Esophagus muscularis mucosa (tissue), 4 donors: ENCODE measurements at places on chromosomes 4 and X. TPM values are rescaled to one million over a fixed set of nuclear protein-coding genes. Genes with fewer than 3 reads are reported as not detected.

The NUDT6 gene
- total RNA-seq: 5.0 TPM

The SSX4B gene
- total RNA-seq: not detected

The CD99L2 gene
- 61.0 TPM for total RNA-seq

The GRIPAP1 gene
- 36.4 TPM for total RNA-seq

The DCHS2 gene
- 5.8 TPM for total RNA-seq

The XKRX gene
- not detected for total RNA-seq

The EMCN gene
- total RNA-seq: 13.4 TPM

The RIPPLY1 gene
- not detected for total RNA-seq

DNA sequence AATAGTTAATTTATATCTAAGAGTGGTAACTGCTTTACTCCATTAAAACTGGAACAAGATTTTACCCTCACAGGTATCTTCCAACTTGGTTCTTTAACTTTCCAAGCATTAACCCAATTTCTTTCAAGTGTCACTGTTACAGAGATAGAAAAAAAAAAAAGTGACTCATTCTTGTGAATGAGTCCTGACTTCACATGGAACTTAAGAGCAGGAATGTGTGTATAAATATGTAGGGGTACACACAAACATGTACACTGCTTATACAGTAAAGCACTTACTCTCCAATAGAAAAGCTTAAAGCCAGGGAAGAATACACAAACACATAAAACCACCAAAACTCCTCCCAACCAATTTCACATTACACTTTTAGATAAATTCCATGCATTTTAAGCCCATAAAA lies 38.8 kb downstream of the TAPT1 start:
- no peak overlapping the region for H3K27ac ChIP-seq
- H3K36me3 ChIP-seq: peaks cover 32% of the 10 kb centered on the region
- H3K4me3 ChIP-seq: no peak overlapping the region

- no peaks in the 10 kb centered on the region for H3K36me3 ChIP-seq
- DNase-seq: no peak
- H3K27ac ChIP-seq: no peak overlapping the region
- no peak overlapping the region for H3K4me3 ChIP-seq
- no peaks in the 10 kb centered on the region for H3K27me3 ChIP-seq
Observed at GRCh38 chrX:37347420-37347819, 1.7 kb upstream of the PRRG1 start.

DNA sequence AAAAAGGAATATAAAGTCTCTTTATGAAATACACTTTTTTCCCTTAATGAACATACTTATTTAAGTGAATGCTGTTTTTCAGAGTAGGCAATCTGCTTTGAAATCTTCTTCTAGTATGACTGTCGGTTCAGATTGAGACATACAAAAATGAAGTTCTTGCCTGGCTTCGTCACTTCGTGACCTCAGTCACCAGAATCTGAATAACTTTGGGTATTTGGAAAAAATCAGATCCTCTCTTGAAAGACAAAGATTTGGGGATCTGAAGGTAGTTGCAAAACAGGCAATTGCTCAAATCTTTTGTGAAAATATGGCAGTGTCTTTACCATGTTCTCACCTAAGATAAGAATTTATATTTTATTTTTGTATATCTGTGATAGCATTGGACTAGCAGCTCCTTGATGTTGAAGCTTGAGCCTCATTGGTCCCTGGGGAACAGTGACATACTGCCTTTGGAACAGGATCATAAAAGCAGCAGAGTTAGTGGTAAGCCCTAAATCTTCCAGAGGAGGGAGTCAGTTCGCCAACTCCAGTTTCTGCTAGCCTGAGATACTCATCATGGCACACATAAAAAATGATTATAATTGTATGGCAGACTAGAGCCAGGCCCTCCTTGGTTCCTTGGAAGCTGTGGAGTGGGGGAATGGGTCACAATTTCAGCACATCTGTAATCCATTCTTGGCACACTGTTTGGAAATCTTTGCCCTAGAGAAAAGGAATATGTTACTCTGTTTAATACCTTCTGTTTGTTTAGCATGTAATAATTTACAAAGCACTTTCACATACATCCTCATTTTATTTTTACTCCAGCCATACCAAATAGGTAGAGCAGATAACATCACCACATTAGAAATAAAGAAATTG lies 5.0 kb downstream of the ARFIP1 start:
- H3K4me1 ChIP-seq: peaks cover 28% of the 10 kb centered on the region
- no peak overlapping the region for H3K27ac ChIP-seq
- no peaks in the 10 kb centered on the region for H3K36me3 ChIP-seq

- no peaks in the 10 kb centered on the region for H3K4me1 ChIP-seq
- peaks cover 28% of the 10 kb centered on the region for H3K36me3 ChIP-seq
- no peak overlapping the region for H3K27ac ChIP-seq
Observed at GRCh38 chr4:183242291-183242690, 77.8 kb downstream of the CLDN22 start.

DNA sequence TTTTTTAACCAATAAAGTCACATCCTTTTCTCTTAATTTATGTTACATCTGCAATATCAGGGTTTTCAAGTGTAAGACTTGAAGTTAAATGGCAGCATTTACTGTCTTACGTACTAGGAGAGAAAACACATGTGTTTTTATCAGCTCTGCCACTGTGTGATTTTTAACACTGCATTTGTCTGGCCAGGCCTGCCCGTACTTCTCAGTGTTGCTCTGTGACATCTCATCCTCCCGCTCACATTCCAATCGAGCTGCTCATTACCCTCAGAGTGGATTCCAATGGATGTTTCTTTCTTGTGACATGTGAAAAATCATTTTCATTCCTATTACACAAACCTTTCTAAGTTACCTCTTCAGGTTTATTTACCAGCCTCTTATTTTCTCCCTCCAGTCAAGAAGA lies 420.3 kb downstream of the FAT4 start:
- H3K36me3 ChIP-seq: no peaks in the 10 kb centered on the region
- H3K27ac ChIP-seq: no peak overlapping the region
- H3K27me3 ChIP-seq: no peaks in the 10 kb centered on the region
- DNase-seq: no peak

DNA sequence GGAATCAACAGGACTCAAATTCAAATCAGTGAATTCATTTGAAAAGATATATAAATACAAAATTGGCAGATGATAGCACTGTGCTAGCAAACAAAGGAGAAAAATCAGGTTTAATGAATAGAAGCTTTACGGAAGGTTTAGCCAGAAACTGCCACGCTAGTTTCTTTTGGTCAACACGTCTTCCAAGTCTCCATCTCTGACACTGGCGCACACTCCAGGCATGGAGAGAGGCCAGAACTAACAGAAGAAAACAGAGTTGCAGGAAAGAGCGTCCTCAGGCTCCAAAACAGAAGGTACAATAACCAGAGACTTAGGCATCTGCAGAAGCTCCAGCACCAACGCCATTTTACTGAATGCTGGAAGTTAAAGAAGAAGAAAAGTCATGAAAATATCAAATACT lies 497.3 kb upstream of the FRG1 start:
- no peaks in the 10 kb centered on the region for H3K36me3 ChIP-seq
- no peak for DNase-seq
- H3K27ac ChIP-seq: no peak overlapping the region
- no peaks in the 10 kb centered on the region for H3K4me1 ChIP-seq

GRCh38 chrX:69153060-69153730 lies 12.1 kb downstream of the PJA1 start:
- no peaks in the 10 kb centered on the region for H3K27me3 ChIP-seq
- H3K4me1 ChIP-seq: peaks cover 18% of the 10 kb centered on the region
- H3K36me3 ChIP-seq: no peaks in the 10 kb centered on the region
- H3K4me3 ChIP-seq: no peak overlapping the region
- H3K27ac ChIP-seq: no peak overlapping the region
- DNase-seq: peak; percentile 47

GRCh38 chrX:19174401-19175025 lies 52.2 kb upstream of the ADGRG2 start:
- H3K4me3 ChIP-seq: no peak overlapping the region
- H3K27ac ChIP-seq: no peak overlapping the region
- no peaks in the 10 kb centered on the region for H3K36me3 ChIP-seq

- no peak overlapping the region for H3K27ac ChIP-seq
- H3K4me3 ChIP-seq: no peak overlapping the region
- peaks cover 32% of the 10 kb centered on the region for H3K4me1 ChIP-seq
- H3K27me3 ChIP-seq: no peaks in the 10 kb centered on the region
Observed at GRCh38 chr4:158003212-158003611, 169.6 kb downstream of the GASK1B start.

GRCh38 chrX:139905051-139905450 lies 27.8 kb downstream of the ATP11C start:
- no peaks in the 10 kb centered on the region for H3K4me1 ChIP-seq
- H3K27ac ChIP-seq: no peak overlapping the region
- H3K27me3 ChIP-seq: no peaks in the 10 kb centered on the region

DNA sequence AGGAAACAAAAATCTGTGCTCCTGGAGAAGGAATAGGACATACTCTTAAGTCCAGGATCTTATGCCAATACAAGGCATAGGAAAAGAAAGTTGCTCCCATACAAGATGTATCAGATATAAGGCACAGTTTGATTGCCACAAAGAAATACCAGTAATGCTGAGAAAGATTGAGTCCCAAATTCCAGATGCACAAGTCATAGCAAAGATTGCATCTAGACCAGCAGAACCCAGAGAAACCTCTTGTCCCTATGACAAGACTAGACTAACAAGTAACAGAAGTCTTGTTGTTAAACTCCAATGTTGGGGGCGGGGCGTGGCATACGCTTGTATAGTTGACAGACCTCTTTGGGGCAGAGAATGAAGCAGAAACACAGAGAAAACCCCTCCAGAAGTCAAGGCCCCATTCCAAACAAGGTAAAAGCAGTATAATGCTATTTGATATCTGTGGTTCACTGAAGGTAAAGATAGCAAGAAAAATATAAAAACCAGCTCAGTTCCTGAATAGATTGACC lies 671.5 kb upstream of the GRIA3 start:
- H3K4me3 ChIP-seq: no peak overlapping the region
- no peaks in the 10 kb centered on the region for H3K36me3 ChIP-seq
- no peak overlapping the region for H3K27ac ChIP-seq
- DNase-seq: no peak
- H3K27me3 ChIP-seq: no peaks in the 10 kb centered on the region

DNA sequence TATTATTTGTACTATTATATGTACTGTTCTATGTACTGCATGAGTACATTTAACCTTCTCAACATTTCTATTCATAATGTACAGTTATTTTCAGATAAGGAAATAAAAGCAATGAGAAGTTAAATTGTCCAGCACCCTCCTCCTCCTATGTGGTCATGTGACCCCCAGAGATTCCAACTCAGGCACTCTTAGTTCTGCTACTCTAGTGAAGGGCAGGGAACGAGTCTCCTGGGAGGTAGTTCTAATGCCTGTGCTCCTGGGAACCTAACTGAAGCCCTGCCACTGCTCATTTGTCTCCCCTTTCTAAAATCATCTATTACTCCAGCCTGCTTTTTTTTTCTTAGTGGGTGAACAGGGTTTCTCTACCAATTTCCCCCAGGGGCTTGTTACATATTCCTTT lies 105.9 kb upstream of the GPRIN3 start:
- H3K27me3 ChIP-seq: no peaks in the 10 kb centered on the region
- H3K27ac ChIP-seq: no peak overlapping the region
- H3K36me3 ChIP-seq: no peaks in the 10 kb centered on the region
- no peak for DNase-seq
- H3K4me1 ChIP-seq: no peaks in the 10 kb centered on the region
- H3K4me3 ChIP-seq: no peak overlapping the region

GRCh38 chr4:106266201-106266600 lies 49.8 kb downstream of the TBCK start:
- no peak overlapping the region for H3K4me3 ChIP-seq
- H3K36me3 ChIP-seq: no peaks in the 10 kb centered on the region
- H3K4me1 ChIP-seq: no peaks in the 10 kb centered on the region
- DNase-seq: no peak

GRCh38 chr4:153560908-153561307 lies 94.7 kb downstream of the TMEM131L start:
- H3K36me3 ChIP-seq: peaks cover 18% of the 10 kb centered on the region
- no peak overlapping the region for H3K27ac ChIP-seq
- DNase-seq: peak; percentile 26
- no peak overlapping the region for H3K4me3 ChIP-seq
- H3K4me1 ChIP-seq: peaks cover 26% of the 10 kb centered on the region
- H3K27me3 ChIP-seq: no peaks in the 10 kb centered on the region

GRCh38 chrX:73979551-73980131 lies 324.3 kb upstream of the ZCCHC13 start:
- no peaks in the 10 kb centered on the region for H3K36me3 ChIP-seq
- H3K4me3 ChIP-seq: no peak overlapping the region
- no peak overlapping the region for H3K27ac ChIP-seq
- H3K4me1 ChIP-seq: no peaks in the 10 kb centered on the region
- no peak for DNase-seq
- no peaks in the 10 kb centered on the region for H3K27me3 ChIP-seq

GRCh38 chr4:157072002-157072401 lies 3.9 kb upstream of the GLRB start:
- no peak for DNase-seq
- H3K27ac ChIP-seq: no peak overlapping the region
- no peak overlapping the region for H3K4me3 ChIP-seq
- H3K4me1 ChIP-seq: peaks cover 15% of the 10 kb centered on the region

DNA sequence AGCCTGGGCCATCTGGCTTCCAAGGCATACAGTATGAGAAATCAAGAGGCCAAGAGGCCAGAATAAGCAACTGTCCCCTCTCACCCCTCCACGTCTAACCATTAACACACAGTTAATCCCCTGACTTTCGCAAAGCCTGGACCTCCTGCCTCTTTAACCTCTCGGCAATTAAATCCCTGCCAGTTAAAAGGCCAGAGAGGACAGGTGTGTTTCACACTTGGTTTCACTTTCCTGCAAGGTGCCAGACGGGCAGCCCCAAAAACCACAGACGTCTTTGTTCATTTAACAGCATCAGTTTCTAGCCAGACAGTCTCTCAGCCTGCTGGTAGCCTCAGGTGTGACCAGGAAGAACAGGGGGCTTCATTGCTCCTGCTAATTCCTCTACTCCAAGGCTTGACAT lies 91.1 kb upstream of the KIT start:
- DNase-seq: peak; percentile 79
- no peak overlapping the region for H3K27ac ChIP-seq

DNA sequence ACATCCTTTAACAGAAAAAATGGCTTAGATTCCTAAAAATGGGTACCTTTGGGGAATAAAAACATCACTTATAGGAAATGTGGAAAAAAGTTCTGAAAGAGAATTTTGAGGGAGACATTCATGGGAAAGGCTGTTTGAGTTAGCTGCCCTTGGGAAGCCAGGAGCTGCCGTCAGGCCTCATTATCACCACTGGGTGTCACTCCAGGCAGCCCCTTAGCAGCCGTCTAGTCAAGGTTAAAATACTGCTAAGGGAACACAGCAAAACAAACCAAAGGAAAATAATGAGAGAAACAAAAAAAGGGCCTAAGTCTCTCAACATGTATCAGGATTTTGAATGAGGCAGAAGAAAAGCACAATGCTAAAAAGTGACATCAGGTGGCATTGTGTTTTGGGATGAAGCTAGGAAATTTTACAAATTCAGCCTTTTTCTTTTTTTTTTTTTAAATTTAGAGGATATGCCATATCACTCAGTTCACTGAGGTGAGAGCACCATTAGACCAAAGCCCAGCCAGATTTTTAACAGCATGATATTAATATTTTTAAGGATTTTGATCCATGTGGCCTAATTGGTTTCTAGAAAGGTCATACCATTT lies 235.3 kb downstream of the GPAT3 start:
- no peak overlapping the region for H3K4me3 ChIP-seq
- no peaks in the 10 kb centered on the region for H3K4me1 ChIP-seq
- DNase-seq: no peak
- H3K27ac ChIP-seq: no peak overlapping the region
- H3K36me3 ChIP-seq: no peaks in the 10 kb centered on the region

GRCh38 chr4:64497491-64497890 lies 88.2 kb upstream of the TECRL start:
- H3K36me3 ChIP-seq: no peaks in the 10 kb centered on the region
- no peaks in the 10 kb centered on the region for H3K27me3 ChIP-seq
- no peak overlapping the region for H3K4me3 ChIP-seq
- no peak for DNase-seq
- no peak overlapping the region for H3K27ac ChIP-seq

- no peaks in the 10 kb centered on the region for H3K27me3 ChIP-seq
Observed at GRCh38 chr4:63275491-63275890, 1133.8 kb downstream of the TECRL start.
